ENCODE measurements at places on chromosomes 5 and 9.

DNA sequence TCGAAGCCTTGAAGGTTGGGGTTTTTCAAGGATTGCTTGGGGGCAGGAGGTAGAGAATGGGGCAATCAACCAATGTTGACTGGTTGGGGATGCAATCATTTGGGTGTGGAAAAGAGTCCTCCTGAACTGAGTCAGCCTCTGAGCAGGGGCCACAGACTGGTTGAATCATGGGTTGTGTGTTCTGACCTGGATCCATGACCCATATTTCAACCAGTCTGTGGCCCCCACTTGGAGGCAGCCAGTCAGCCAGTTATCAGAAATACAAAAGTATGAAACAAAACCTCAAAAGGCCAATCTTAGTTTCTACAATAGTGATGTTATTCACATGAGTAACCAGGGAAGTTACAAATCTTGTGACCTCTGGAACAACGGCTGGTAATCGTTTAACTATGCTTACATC is 81.4 kb upstream of the RANBP6 start:
- peak; percentile 86 for DNase-seq

DNA sequence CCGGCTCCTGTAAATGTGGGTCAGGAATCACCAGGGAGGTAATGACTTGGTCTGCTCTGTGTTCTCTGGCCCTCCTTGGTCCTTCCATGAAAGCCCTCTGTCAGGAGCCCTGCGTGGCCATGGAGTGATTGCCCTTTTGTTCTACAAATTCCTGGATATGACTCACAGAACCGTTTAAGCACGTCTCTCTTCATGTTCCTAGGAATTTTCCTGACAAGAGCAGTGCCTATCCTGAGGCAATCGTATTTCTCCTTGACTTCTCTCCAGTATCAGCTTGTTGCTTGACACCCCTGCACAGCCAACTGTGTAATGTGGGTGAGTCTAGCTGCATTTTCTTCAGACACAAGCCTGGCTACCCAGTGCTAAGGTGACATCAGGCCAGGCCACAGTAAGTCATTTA is 274.3 kb upstream of the ZNF462 start:
- DNase-seq = no peak

DNA sequence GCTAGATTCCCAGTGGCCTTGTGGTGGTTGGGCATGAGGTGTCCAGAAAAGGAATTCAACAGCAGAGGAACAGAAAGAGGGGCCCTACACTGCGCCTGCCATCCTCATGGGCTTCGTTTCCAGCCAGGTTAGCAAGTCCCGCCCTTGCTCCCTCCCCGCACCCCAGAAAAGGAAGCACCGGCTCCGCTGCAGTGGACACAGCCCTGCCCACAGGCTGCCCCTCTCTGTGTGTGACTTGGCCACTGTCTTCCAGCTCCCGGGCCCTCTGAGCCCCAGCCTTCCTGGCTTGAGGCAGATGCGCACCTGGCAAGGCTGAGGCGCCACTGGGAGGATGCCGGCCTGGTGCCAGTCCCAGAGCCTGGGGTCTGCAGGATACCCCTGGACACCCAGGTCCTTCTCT is 305.0 kb upstream of the IRX4 start:
- no peak for DNase-seq

DNA sequence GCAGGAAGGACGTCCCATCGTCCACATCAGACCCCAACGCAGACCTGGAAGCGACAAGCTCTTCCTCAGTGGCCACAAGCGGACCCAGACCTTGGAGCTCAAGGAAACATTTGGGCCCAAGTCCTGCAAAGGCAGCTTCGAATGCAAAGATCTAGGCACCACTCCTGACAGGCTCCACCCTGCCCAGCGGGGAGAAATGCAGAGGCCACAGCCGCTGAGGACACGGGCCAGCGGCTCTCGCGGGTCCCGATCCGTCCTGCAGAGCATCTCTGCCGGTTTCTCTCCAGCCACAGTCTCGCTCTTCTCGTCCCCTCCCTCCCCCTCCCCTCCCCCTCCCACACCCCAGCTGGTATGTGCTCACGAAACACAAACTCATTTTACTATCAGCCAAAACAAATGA is 4.9 kb downstream of the SOHLH1 start:
- no peak for DNase-seq

GRCh38 chr5:154421868-154422267 is 23.9 kb upstream of the SAP30L start:
- peak; percentile 20 for DNase-seq
